ENCODE measurements at places on chromosomes 5 and 9.
A peak's percentile ranks its signal among the peaks of the same experiment; 100 is the strongest.

GRCh38 chr9:71758277-71758676, 10.0 kb downstream of the CEMIP2 start:
- no peak overlapping the region for H3K4me3 ChIP-seq
- peaks cover 38% of the 10 kb centered on the region for H3K4me1 ChIP-seq
- H3K27ac ChIP-seq, result no peak overlapping the region
- no peaks in the 10 kb centered on the region for H3K27me3 ChIP-seq
- no peaks in the 10 kb centered on the region for H3K36me3 ChIP-seq
- DNase-seq, result no peak

GRCh38 chr9:85740787-85741094, 1.0 kb downstream of the AGTPBP1 start:
- no peak for DNase-seq
- peaks cover 71% of the 10 kb centered on the region for H3K4me1 ChIP-seq
- H3K36me3 ChIP-seq, result no peaks in the 10 kb centered on the region
- H3K4me3 ChIP-seq, result peak overlapping the region; percentile 95
- peak overlapping the region; percentile 93 for H3K27ac ChIP-seq

GRCh38 chr5:11579351-11579750, 324.9 kb downstream of the CTNND2 start:
- no peaks in the 10 kb centered on the region for H3K36me3 ChIP-seq
- no peak for DNase-seq
- no peak overlapping the region for H3K27ac ChIP-seq

DNA sequence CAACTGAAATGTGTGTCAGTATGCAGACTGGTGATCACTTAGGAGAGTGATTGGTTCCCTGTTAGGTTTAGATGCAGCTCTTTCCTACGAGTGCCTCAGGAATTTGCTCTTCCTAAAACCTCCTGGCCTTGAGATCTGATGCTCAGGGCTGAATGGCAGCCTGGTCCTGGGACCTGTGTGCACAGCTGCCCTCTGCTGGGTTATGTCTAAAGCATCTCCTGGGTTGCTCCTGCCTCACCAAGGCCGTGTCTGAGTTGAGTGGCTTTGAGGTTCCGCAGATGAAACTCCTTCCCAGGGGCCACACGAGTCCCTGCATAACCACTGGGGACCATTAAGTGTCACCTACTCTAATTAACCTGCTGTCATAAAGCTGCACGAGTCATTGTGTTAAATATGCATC, 59.5 kb downstream of the MVB12B start:
- H3K36me3 ChIP-seq, result no peaks in the 10 kb centered on the region
- DNase-seq, result no peak
- H3K4me1 ChIP-seq, result peaks cover 4% of the 10 kb centered on the region
- H3K4me3 ChIP-seq, result no peak overlapping the region

DNA sequence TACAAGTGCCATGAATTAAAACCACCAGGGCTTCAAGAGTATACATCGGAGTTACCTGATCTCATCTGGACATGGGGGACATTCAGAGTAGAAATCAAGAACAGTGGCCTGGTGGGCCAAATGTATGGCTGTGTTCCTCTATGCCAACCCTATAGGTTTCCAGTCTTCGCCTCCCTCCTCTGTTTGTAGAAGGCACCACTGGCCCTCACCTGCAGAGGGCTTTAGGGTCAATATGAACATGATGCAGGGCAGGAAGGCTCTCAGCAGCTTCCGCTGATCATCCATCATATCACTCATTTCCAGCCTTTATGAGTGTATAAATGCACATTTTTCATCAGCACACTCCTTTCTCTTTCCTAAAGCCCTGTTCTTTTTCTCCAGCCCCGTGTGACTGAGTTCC, 555.5 kb upstream of the BRINP1 start:
- no peaks in the 10 kb centered on the region for H3K4me1 ChIP-seq
- H3K36me3 ChIP-seq, result no peaks in the 10 kb centered on the region
- H3K4me3 ChIP-seq, result no peak overlapping the region
- no peaks in the 10 kb centered on the region for H3K27me3 ChIP-seq
- no peak overlapping the region for H3K27ac ChIP-seq
- no peak for DNase-seq

GRCh38 chr5:40674661-40675235, 5.0 kb upstream of the PTGER4 start:
- DNase-seq, result no peak
- H3K36me3 ChIP-seq, result no peaks in the 10 kb centered on the region
- H3K4me1 ChIP-seq, result peaks cover 20% of the 10 kb centered on the region
- no peaks in the 10 kb centered on the region for H3K27me3 ChIP-seq

- DNase-seq, result no peak
- H3K36me3 ChIP-seq, result no peaks in the 10 kb centered on the region
- H3K4me3 ChIP-seq, result no peak overlapping the region
- no peak overlapping the region for H3K27ac ChIP-seq
- no peaks in the 10 kb centered on the region for H3K4me1 ChIP-seq
These were observed 184.6 kb upstream of the PUM3 start for GRCh38 chr9:3028535-3028934.
